NCI-H82 (cell line): ENCODE measurements at places on chromosomes 16 and 17.
A peak's percentile ranks its signal among the peaks of the same experiment; 100 is the strongest.

- no peak for DNase-seq
Observed at GRCh38 chr17:14474591-14474990, 173.7 kb downstream of the HS3ST3B1 start.

DNA sequence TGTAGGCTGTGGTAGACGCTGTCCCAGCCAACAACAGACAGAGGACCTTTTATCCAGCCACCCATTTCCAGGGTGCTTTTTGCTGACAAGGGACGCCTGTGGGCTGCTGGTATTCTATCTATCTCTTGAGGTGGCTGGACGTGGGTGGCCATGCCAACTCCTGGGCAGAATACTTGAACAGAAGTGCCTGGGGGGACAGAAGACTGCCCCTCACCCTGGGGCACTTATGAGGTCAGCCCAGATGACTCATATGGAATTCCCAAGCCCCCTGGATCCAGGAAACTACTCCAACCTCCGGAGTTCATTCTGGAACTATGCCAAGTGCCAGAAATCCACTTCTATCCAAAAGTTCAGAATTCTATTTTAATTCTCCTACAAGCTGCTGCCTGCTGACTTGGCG, 61.3 kb downstream of the CDRT4 start:
- no peak for DNase-seq

DNA sequence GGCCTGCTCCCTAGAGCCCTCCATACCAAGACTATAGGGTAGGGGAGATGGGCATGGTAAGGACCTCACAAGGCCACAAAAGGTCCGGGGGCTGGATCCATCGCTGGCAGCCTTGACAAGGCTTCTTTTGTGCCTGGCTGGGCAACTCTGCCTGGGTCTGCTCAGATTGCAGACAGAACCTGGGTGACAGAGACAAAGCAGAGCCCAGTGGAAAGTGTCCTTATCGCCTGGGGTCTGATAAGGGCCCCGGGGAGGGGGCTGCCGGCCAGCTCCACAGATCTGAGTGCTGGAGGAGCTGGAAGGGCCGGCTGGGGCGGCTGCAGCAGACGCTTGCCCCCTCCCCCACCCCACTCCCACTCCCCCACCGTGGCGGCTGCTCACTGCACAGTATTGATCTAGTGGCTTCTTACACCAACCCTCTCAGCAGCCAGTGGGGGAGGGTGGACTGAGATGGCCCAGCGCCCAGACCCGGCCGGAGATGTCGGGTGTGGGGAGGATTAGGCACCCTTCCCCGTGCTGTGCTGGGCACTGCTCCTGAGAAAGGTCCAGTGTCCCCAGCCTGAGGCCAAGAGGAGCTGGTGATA, 7.2 kb downstream of the MMP15 start:
- peak; percentile 19 for DNase-seq

DNA sequence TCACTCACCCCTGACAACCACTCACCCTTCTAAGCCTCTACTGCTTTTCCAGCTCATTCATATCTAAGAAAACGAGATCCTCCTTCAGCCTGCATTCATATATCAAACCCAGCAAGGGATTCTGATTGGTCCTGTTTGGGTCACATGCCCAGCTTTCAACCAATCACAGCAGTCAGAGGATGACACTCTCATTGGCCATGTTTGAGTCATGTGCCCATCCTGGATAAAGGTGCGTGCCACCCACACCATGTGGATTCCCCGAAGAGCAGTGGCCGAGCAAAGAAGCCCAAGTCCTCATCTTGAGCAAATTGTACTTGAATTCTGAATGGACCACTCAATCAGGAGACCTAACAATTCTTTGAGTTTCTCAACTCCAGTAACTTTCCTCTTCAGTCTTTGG, 45.0 kb downstream of the SCNN1G start:
- peak; percentile 8 for DNase-seq

DNA sequence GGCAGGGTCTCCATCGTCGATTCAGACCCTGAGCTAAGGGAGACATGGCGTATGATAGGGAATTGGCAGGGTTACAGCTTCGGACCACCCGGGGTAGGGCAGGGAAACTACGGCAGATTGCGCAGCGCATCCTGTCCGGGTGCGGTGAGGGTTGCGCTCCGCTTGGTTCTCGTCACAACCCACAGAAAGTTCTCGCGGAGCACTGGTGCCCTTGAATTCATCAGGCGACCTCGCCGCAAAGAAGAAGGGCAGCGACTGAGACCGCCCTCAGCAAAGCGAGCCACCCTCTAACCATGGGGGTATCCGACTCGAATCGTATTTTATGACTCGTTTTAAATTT, 1.2 kb downstream of the HS3ST3B1 start:
- peak; percentile 50 for DNase-seq

- DNase-seq = no peak
Observed at GRCh38 chr16:54431041-54431996, 144.7 kb upstream of the IRX3 start.

DNA sequence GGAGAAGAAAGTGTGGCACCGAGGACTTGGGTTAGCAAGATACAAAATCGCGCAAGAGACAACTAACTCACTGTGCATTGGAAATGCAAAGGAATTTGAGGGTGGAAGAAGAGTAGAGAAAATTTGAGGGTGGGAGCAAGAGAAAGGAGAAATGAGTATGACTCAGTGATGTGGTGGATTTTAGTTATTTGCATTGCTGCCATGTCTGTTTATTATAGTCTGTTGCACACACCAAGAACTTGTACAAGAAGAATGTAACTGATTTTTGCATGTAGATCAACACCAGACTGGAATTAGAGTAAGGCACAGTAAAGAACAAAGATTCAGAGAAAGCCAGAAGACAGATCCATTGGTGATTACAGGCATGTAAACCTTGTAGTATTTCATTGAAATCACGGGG, 71.6 kb upstream of the SMIM36 start:
- no peak for DNase-seq

- no peak for DNase-seq
Observed at GRCh38 chr17:53724726-53725125, 98.0 kb upstream of the KIF2B start.

DNA sequence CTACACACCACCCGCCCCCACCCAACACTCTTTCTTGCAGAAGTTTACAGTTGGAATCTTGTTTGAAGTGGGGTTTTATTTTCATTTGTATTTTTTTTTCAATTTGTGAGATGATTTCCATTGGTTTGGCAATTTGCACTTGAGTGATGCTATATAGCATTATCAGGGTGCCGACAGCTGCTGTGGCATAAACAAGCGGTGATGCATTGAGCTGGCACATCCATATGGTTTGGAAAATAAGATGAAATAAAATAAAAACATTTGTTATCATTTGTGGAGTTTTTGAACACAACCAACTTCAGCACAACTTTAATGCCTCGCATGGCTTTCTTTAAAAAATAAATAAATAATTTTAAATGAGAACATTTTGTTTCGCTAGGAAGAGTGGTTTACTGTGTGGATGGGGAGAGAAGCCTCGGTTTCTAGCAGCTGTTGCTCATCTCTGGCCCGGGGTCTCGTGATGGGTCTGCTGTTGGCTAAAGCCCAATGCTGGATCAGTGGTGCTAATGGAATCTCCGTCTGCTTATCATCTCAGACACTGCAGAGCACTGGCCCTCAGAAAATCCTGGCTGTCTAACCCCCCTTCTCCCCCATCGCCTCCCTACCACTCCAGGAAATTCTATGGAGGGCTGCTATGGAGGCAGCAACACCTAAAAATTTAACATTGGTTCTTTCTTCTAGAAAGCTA, 192.3 kb upstream of the MAF start:
- no peak for DNase-seq

GRCh38 chr17:7476951-7477350, 2.5 kb downstream of the ZBTB4 start:
- DNase-seq = no peak

DNA sequence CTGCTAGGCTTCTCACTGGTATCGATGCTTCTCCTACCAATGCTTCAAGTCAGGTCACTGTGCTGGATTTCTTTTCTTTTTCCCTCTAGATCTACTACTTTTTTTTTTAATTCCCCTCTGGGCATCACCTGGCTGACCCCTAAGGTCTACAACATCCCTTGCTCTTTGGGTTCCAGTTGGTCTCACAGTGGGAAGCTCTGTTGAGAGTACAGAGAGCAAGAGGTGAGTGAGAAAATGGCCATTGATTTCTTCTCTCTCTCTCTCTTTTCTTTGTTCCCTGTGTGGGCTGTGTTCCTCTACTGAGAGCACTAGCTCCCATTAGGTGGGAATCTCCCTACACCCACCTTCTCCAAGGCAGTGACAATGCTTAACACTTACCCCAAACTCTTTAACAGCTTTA, 413.4 kb downstream of the KCNJ2 start:
- DNase-seq = no peak

GRCh38 chr17:602436-602835, 112.2 kb downstream of the VPS53 start:
- peak; percentile 60 for DNase-seq

DNA sequence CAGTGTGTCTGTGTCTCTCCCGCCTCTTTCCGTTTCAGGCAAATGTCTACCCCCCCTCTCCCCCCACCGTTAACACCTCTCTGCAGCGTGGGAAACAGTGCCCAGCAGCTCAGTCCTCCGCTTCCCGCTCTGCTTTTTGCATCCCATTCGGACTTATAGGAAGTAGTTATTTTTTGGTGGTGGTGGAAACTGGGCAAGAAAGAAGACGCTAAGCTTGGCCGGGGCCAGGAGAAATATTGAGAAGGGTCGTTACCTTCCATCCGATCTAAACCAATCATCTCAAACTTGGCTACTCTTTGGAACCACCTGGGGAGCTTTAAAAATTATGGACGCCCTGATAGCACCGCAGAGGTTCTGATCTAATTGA, 499 bp upstream of the HLF start:
- DNase-seq = peak; percentile 46

DNA sequence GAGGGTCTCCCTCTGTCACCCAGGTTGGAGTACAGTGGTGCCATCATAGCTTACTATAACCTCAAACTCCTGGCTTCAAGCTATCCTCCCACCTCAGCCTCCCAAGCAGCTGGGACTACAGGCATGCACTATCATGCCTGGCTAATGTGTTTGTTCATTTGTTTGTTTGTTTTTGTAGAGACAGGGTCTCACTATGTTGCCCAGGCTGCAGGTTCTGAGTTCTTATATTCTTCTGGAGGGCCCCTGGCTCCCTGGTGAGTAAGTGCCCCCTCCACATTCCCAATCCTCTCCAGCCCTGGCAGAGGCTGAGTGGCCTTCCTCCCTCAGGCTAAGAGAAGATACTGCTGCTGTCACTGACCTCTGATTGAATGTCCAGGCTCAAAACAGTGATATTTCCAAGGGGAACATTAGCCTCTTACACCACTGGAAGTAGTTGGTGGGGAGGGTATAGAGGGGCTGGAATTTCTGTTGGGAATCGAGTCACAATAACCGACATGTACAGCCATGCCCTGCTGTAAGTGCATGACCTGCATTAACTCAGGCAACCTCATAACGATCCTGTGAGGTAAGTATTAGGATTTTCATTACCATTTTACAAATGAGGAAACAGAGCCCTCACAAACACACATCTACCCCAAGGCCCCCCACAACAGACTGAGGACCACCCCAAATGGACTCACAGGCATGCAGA, 2.7 kb upstream of the ETV4 start:
- DNase-seq = no peak

GRCh38 chr16:1481906-1482835, 6.6 kb downstream of the PTX4 start:
- no peak for DNase-seq

DNA sequence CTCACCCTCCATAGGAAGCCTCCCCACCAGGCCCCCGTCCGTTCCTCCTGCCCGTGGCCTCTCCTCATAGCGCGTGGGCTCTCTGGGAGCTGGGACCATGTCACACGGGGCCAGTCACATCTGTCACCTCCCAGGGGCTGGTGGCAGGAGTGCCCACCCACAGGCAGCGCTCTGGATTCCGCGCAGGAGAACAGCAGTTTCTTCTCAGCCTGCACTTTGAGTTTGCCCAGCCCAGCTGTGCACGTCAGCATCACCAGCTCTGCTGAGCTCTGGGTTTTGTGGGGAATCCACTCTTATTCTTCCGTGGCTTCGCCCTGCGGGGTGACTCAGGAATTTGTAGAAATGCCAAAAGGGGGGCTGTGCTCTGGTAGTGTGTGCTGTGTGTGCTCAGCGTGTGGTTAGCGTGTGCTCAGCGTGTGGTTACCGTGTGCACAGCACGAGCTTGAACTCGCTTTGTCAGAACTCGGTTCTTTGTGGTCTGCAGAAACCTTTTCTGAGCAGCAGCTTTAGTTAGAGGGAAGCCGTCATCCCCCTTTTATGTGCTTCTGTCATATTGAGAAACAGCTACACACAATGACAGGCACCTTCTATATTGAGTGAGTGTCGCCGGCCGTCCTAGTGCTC, 3.2 kb downstream of the ACSF3 start:
- no peak for DNase-seq

GRCh38 chr16:10178080-10178479, 4.1 kb downstream of the GRIN2A start:
- DNase-seq = no peak

DNA sequence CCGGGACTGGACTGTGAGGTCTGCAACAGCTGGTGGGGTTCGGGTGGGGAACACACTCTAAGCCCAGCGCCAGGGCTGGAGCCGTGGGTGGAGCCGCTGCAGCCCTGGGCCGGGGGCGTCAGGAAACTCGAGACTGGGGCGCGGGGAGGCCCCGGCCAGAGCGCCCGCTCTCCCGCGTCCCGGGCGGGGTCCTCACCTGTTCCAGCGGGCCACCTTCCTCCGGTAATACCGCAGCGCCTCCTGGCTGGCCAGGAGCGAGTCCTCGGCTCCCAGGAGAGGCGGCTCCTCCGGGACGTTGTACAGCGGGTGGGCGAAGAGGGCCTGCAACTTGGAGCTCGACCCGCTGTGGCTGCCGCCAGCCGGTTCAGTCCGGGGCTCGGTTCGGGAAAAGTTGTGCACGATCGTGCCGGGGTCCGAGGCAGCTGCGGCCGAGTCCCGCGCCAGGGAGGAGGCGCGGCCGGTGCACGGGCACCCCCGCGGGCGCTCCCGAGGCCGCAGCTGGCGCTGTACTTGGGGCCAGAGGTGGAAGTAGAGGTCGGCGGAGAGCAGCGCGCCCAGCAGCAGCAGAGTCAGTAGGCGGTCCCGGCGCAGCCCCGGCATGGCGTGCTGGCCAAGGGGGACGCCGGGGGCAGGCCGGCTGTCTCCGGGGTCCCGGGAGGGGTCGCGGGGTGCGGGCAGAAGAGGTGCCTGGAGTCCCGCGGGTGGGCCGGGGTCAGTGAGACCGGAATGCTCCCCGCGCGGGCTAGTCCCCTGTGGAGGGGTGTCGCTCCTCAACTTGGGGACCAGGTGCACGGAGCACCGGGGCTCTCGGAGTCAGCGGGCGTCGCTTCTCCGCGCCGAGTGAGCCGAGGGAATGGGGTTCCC, 868 bp downstream of the FAM20A start:
- DNase-seq = no peak
